ENCODE measurements at places on chromosomes 13 and 19. TPM values are rescaled to one million over a fixed set of nuclear protein-coding genes. Genes with fewer than 3 reads are reported as not detected.

- peaks cover 13% of the 10 kb centered on the region for H3K4me1 ChIP-seq
- no peaks in the 10 kb centered on the region for H3K27me3 ChIP-seq
- H3K36me3 ChIP-seq, result no peaks in the 10 kb centered on the region
- H3K4me3 ChIP-seq, result no peak overlapping the region
- no peak overlapping the region for H3K27ac ChIP-seq
These were observed 163.7 kb downstream of the SHISA2 start for GRCh38 chr13:25887962-25888655.

The TPTE2 gene
- polyA plus RNA-seq, result not detected

DNA sequence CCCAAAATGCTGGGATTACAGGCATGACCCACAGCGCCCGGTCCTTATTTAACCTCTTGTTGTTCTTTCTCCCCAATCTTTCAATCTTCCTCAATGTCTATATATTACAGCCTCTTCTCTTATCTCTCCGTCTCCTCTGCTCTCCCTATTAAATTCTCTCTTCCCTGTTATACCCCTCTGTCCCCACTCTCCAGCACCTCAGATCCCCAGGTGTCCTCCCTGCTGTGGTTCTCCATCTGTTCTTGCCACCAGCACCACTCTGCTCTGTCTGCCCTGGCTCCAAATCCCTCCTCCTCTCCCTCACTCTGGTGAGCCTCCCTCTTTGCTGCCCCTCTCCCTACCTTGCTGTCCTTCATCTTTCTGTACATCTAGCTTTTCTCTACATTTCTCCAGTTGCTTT lies 1.1 kb downstream of the ZNF600 start:
- H3K27me3 ChIP-seq, result no peaks in the 10 kb centered on the region
- H3K4me3 ChIP-seq, result peak overlapping the region; percentile 82
- peaks cover 2% of the 10 kb centered on the region for H3K4me1 ChIP-seq
- no peaks in the 10 kb centered on the region for H3K36me3 ChIP-seq
- no peak for DNase-seq

The NCAN gene
- not detected for polyA plus RNA-seq

All from keratinocyte (primary cell).